ENCODE measurements at places on chromosomes 16 and 17.
A peak's percentile ranks its signal among the peaks of the same experiment; 100 is the strongest.

- no peak for DNase-seq
These were observed 19.1 kb downstream of the WIPI1 start for GRCh38 chr17:68437979-68438822.

GRCh38 chr17:29039764-29040598, 3.0 kb upstream of the PIPOX start:
- peak; percentile 49 for DNase-seq

GRCh38 chr16:88810912-88811768, 588 bp downstream of the APRT start:
- DNase-seq: peak; percentile 39

DNA sequence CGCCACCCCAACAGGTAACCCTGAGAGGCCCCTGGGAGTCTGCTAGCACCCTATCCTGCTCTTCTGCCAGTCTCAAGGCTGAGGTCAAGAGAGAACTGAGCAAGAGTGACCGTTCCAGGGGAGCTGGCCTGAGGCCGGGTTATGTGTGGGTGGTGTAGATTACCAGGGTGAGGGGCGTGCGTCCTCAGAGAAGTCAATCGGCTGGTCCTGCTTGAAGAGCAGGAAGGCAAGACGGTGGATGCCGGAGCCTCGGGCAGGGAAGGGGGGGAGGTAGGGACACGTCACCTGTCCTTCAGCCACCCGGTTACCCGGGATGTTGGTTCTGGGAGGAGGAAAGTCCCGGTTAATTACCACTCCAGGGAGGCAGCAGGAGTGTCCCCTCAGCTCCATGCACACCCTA, 2.6 kb upstream of the TRIM65 start:
- no peak for DNase-seq

GRCh38 chr17:18246880-18247612, 11.5 kb downstream of the FLII start:
- no peak for DNase-seq

- no peak for DNase-seq
These were observed 5.8 kb downstream of the GPRC5C start for GRCh38 chr17:74437702-74438101.

DNA sequence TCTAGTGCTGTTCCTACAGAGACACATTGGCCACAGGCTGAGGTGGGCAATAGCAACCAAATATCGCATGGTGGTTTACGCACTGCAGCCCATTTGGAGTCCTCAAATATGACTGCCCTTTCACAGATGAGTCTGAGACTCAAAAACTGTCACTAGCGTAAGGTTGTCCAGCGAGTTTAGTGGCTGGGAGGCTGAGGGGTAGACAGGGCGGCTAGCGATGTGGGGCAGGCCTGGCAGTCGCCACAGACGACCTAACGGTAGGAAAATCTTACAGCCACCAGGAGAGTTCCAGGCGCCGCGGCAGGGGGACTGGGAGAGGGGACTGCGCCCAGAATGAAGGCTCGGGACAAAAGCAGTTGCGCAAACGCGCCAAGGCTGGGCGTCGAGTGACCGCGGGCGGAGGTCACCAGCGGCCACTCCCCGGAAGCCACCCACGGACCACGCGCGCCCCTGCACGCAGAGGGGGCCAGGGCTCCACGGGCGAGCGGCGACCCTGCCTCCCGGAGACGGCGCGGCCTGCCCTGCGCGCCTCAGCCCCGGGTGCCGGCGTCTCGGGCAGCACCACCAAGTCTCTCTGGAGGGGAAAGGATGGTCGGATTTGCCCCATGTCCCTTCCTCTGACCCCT, 699 bp upstream of the MAP1LC3B start:
- no peak for DNase-seq

DNA sequence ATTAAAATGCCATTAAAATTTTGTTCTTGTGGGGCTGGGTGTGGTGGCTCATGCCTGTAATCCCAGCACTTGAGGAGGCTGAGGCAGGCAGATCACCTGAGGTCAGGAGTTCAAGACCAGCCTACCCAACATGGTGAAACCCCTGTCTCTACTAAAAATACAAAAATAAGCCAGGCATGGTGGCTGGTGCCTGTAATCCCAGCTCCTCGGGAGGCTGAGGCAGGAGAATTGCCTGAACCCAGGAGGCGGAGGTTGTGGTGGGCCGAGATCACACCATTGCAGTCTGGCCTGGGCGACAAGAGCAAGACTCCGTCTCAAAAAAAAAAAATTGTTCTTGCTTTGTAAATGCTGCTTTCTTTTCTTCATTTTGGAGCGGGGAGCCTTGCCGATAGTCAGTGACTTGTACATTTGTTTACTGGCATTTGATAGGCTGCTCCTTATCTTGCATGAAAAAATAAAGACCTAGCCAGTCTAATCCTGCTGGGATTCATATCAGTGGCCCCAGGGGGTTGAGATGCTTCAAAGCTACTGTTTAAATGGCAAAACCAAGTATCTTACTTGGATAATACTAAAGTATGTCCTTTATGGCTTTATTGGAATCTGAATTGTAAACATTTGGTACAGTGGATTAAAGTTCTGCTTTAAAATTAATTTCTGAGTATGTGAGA, 3.3 kb upstream of the CLTC start:
- no peak for DNase-seq

DNA sequence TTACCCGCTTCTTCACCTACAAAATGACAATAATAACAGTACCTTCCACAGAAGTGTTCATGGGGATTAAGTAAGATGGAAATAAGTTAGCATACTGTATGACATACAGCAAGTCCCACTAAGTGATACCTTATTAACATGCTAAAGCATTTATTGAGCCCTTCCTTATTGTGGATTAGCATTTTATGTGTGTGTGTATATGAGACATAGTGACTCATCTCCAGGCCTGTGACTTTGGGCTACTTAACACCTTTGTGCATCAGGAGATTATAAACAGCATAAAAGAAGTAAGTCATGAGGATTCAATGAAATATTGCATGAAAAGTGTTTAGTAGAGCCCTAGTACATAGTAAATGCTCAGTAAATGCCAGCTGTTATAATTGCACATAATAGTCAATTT, 52.9 kb downstream of the CA10 start:
- no peak for DNase-seq

DNA sequence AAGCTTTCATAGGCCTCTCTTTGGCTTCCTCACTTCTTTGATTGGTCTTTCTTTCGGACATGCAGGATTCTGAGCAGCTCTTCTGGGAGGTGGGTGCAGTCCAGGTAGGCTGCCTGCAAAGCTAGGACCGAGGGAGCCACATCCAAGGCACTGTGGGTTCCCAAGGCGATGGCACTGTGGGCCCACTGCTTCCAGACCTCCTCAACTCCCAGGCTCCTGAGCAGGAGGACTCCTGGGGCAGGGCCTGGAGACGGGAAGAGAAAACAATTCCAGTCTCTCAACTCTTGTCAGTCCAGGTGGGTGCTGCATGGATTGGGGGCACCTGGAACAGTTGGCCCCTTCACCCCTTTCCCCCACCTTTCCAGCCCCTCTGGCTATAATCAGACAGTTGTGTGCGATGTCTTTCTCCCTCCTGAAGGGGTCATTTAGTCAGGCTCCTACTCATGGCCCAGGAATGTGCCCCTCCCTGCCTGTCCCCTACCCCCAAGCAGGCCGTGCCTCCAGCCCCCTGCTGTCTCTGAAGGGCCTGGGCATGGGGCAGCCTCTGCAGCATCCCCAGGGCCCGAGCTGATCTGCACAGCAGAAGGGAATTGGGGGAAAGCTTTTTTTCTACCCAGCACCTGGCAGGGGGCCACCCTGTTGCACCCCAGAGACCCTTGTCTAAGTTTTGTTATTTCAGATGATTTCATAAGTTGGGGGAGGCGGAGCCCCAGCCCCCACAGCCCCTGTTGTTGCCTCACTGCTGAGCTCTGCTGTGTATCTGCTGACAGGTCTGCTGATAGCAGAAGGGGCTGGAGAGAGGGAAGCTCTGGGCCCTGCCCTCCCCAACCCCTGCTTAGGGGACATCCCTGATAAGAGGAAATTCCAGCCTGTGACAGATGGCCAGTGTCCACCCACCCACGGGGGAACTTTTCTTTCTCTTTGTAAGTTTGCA, 330.3 kb downstream of the SEC14L1 start:
- no peak for DNase-seq

All from AG04450 (cell line).